Stimulated activated CD4-positive, alpha-beta T cell treated with anti-CD3 and anti-CD28 coated beads, TNF-alpha, amount 100 ng/mL, for 4 hours (primary cell): ENCODE measurements at places on chromosomes 2 and 18.

DNA sequence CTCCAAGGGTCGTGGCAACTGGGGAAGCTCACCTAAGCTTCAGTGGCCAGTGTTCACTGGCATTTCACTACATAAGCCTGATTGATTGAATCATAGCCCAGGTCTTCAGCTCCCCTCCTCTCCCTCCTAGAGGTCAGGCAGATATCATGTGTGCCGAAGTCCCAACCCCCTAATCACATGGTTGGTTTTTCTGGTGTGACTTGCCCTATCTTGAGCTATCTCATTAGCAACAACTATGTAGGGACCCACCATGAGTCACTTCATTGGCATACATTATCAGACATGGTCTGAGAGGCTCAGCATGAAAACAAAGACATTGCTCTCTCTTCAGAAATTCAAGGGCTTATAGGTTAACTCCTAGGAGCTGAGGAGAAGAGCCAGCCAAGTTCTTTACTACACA lies 76.8 kb downstream of the LYPD1 start:
- no peak for DNase-seq

DNA sequence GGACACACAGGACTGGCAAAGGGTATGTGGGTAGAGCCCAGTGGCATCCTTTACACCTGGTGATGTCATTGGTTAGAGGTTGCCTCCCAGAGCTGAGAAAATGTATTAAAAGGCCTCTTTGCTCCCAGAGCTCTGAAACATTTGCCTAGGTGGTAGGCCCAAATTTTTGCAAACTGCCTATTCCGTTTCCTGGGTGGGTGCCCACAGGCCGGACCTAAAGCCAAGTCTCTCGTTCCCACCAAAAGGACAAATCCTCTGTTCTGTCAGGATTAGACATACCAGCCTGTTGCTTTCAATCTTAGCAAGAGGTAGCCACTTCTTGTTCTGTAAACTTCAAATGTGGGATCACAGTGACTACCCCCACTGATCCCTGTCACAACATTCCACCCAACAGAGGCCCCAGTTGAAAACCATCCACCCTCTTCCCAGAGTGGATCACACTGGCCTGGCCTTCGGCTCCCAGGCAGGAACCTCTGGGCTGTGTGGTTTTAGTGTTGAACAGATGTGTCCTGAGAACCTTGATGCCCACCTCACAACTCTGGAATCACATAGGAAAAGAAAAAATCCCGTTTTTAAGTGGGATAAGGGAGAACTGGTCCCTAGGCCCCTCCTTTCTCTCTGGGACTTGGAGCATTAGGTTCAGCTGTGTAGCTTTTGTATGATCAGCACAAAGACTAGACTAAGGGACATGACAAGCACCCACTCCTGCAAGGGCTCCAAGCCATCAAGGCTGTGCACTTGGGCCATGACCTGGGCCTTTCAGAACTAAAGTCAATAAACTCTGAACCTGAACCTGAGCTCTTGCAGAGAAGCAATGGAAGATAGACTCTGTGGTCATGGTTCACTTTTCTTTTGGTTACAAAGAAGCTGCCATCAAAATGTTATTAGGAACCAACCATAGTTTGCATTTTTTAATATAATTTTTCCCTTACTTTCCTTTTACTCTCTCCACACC lies 211.3 kb downstream of the CYP26B1 start:
- DNase-seq: no peak

DNA sequence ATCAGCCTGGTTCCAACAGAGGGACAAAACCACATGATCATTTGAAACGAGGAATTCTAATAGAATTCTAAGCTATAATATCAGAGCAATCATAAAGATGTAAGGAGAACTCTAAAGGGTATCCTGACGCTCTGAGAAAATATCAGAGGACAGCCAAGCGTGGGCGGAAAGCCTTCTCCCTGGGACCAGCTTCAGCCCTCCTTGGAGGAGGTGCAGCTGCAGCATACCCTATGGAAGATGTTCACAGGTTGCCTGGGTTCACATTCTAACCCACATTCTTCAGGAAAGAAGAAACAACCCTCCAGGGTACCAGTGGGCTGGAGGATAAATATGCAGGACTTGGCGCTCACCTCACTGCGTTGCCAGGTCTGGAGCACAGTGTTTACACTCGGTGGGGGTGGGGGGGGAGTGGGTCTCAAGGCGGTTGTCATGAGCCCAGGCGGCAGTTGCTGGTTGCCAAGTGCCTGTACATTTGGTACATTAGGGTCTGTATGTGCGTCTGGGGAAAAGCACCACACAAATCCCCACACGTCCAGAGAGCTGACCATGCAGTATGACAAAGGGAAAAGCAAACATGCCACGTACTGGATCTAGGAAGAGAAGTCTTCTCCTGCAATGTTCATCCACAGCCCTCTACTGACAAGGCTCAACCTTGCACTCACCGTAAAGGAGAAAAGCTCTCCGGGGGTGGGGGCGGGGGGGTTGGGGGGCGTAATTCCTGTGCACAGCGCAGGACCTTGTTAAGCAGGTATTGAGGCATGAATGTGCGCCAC lies 80.5 kb downstream of the CDH19 start:
- DNase-seq: no peak

DNA sequence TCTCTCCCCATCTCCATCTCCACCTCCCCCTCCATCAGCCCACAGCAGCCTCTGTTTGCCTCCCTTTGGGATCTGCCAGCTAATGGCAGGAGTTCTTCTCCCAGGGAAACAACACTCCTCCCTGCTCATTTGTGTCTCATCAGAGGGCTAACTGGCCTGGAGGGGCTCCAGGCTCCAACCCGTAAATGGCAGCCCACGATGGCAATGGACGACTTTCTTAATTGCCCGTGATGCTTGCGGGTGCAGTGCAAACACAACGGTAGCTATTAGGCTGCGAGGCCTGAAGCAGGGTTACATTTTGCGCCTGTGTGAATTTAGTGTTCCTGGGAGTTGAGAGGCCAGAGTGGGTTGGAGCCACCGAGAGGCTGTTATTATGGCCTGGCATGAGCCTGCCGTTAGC lies 285.1 kb downstream of the TNS1 start:
- DNase-seq: no peak

GRCh38 chr18:59609654-59610053 lies 87.6 kb downstream of the CCBE1 start:
- DNase-seq: no peak

- no peak for DNase-seq
These were observed 33.7 kb upstream of the TAF1B start for GRCh38 chr2:9809448-9810088.

DNA sequence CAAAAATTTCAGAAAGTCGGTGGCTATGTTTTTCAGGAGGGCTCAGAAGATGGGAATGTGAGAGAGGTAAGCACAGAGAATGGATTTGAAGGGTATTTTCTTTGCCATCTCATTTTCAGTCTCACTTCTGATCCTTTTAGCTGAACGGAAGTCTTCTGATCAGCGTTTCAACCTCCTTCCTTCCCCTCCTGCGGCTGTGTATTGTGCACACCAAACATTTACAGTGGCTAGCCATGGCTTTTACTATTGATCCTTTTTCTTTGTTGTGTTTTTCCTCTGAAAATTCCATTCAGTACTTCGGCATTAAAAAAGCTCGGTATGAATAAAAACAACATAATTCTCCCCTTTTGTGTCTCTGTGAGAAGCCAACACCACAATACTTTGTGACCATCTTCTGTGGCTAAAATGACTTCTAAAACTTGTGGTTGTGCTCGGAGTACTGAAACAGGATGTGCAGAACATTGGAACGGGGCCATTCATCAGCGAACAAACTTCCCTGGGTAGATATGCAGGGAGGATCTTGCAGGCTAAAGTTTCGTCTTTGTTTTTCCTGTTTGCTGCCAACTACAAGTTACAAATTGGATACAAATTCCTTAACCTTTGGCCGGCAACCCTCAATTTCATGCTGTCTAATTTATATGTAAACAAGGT lies 260.8 kb upstream of the FAM98A start:
- no peak for DNase-seq

DNA sequence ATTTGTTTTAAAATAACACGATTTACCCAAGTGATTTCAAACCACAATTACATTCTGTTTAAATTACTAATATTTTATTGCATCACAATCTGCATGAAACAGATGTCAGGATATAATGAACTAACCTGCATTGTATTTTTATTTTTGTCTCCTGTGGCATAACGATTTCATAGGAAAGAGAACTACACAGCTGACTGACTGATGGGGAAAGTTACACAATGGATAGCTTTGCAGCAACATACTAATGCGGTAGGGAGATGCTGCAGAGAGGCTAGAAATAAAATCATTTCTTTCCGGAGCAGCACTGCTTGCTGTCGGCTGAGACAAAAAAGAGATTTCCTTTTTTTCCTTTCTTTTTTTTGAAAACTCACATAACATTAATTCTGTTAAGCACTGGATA lies 36.9 kb downstream of the SCN1A start:
- DNase-seq: no peak

DNA sequence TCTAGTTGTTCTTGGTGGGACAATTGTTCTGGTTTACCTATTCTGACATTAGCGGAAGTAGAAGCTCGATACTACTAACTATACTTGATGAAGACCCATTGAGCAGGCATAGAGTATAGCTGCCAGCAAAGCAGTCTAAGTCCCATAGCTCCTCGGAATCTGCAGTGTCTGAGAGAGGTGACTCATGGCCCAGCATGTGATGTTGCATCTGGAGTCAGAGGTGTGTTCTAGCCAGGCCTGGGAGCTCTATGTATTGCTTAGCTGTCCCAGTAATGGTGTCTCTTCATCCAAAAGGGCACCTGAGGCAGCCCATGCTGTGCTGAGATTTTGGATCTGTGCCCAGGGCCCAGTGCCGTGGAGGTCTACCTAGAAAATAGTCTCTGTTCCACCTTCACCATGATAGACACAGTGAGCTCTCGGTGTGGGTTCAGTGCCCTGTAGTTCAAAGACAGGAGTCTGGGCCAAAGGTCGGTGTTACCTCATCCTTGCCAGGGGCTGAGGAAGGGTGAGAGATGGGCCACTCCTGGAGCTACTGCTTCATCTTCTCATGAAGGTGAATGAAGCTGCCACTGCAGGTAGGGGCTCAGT lies 47.3 kb downstream of the MEX3C start:
- DNase-seq: no peak

DNA sequence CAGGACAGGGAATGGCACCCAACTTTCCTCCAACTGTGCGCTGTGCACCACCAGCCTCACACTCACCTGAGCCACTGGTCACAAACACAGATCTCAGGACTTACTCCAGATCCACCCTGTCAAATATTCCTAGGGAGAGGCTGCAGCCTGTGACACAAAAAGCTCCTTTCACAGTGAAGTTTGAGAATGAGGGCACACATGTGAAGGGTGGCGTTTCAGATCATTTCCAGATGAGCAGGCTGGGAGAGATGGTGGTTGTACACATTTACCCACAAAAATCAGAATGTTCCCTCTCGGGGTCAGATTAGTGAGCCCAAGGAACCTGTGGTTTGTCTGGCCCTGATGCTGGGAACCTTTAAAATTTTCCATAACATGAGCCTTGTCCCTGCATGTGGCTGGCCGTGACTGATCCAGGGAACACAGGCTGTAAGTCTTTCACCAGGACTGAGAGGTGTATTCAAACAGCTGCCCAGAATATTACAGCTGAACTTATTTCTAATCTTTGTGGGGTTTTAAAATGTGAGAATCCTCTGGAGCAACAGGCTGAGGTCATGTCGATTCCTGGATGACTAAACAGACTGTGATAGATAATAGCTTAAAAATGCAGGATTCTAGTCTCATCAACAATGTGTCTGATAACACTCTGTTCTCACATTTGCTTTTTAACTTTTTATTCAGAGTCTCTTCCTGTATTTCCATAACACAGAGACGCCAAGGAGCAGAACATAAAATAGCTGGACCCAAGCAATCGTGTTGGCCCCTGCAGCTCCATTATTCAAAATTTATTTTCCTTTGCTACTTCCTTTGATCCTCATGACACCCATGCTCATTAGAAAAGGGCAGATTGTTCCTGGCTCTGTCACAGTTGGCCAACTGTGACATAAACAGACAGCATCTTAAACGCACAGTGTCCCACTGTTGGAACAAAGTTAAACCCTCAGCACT lies 35.5 kb downstream of the IL1R2 start:
- DNase-seq: no peak

- no peak for DNase-seq
These were observed 286.5 kb upstream of the SYT4 start for GRCh38 chr18:43563780-43564179.

- DNase-seq: no peak
These were observed 12.3 kb upstream of the NEU4 start for GRCh38 chr2:241796610-241797138.

GRCh38 chr2:53217250-53217649 lies 550.4 kb upstream of the CHAC2 start:
- DNase-seq: no peak

- no peak for DNase-seq
These were observed 123.2 kb downstream of the MMADHC start for GRCh38 chr2:149464396-149464795.

- DNase-seq: no peak
These were observed 267.8 kb upstream of the EPAS1 start for GRCh38 chr2:46029332-46029811.
